ENCODE measurements at places on chromosomes 4 and X.

- peak; percentile 90 for DNase-seq
Measured at GRCh38 chr4:107740950-107741701, 21.1 kb upstream of the PAPSS1 start.

DNA sequence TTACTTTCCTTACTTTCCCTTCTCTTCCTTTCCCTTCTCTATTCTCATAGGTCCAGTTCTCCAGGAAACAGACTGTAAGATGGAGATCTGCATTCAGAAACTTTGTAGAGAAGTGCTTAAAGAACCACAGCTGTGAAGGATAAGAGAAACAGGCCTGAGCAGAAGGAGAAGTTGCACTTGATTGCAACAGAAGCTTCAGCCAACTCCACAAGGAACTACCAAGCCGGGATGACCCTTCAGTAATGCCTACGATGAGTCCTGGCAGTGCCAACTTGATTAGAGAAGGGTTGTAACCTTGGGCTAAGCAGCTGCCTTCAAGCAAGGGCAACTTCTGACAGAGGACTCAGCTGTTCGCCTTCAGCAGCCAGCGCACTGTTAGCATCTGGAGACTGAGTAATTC lies 413.3 kb upstream of the RASGEF1B start:
- no peak for DNase-seq

- DNase-seq = peak; percentile 93
Measured at GRCh38 chr4:147050356-147050765, 104.7 kb upstream of the TTC29 start.

DNA sequence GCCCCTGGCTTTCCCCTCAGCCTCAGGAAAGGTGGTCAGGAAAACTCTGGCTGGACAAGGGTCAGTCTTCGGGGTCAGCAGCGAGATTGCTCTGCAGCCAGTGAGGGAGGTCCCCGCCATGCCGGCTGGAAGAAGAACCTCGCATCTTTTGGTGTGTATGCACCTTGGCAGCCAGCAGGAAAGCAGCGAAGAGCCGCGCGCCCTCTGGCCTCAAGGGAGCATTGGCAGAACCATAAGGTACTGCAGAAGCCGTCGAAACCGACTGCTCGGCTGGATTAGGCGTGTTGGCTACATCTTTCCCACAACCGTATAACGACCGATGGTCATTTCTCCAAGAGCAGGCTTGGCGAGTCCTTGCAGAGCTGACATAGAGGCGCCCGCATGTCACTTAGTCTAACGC lies 48.3 kb downstream of the GPR143 start:
- DNase-seq = no peak

DNA sequence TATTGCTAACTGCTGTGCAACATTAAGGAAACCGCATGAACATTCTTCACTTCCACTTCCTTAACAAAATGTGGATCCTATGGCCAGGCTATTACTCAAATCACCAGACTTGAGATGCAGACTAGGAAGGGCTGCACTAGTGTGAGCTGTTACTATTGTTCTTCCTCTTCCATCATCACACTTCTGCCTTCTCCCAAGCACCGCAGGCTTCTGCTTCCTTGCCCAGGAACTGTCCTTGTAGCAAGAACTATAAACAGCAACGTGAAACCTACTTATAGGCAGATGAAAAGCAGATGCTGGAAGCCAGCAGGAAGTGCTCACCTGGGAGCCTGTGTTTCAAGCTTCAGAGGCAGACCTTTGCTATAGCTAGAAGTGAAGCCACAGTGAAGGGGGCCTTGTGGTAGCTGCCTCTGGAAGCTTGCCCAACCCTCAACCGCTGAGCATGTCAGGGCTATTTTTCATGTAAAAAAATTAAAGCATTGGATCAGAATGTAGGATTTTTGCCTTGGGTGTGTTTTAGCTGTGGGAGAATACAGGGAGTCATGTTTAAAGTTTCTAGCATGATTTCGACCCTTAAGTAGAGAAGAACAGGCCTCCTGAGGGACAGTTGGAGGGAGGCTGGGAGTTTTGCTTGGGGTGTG lies 43.9 kb downstream of the CLNK start:
- DNase-seq = no peak

DNA sequence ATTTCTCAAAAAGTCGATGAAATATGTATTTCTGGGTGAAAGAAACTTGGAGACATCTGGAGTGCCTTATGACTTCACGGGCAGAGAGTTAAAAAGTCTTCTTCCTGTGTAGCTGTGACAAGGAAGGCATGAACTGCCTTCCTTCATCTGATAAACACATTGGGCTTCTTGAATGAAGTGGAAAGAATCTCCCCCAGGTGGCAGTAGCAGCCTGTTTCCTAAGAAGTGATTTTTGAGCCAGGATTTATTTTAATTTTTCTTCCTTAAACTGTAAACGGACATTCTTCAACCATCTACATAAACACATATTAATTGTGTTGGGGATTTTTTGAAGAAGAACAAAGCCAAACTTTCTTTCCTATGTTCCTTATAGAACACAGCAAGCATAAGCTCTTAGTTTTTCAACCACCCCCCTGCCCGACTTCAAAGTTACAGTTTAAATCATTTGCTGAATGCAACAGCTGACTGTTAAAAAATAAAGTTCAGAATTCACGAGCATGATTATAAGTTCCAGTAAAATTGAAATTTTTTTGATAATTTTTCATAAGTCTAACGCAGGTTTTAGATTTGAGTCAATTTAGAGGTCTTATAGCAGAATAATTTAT lies 980 bp upstream of the GIMD1 start:
- peak; percentile 90 for DNase-seq

DNA sequence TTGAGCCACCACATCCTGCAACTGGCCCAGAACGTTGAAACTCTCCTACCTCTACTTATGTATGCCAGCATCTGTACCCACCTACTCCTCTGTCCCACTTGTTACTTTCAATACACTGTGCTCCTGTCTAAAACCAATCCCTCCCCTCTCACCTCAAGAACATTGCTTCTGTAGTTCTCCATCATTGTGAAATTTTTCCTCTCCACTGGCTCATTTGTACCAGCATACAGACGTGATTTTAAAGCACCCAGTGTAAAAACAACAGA lies 25.5 kb upstream of the USO1 start:
- DNase-seq = no peak

- DNase-seq = peak; percentile 95
Measured at GRCh38 chr4:147096667-147097604, 151.3 kb upstream of the TTC29 start.

Measured in adipocyte (in vitro differentiated cells).